ENCODE measurements at places on chromosomes 3 and 15.

DNA sequence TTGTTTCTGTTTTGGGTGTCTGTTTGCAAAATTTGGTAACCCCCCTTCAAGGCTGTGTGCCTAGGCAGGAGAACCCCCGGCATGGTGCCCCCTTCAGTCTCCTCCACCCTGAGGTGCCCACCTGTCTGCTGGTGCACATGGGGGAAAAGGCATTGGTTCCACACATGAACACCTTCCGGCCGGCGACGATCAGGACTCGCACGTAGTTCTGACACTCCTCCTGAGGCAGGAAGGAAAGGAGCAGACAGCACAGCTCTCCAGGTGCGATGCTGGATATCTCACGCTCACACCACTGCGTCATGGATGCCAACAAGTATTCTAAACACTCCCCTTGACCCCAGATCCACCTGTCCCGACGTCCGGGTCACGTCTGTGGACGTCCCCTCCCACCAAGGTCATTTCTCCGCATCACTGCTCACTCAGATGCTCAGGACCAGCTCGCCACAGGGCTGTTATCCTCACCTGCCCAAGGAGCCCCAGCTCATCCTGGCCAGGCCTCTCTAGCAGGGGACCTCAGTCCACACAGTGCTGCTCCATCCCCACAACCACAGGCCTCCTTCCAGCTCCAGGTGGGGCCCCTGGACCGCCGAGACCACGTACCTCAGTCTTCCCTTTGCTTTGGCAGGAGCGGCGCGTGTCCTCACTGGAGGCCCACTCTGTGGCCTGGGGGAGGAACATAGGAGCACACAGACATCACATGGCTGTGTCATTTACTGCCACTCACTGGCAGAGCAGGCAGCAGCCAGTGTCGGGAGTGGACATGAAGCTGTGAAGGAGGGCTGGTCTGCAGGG, 99.0 kb downstream of the SEMA5B start:
- DNase-seq, result no peak

GRCh38 chr3:35653347-35653746, 14.0 kb downstream of the ARPP21 start:
- no peak for DNase-seq

DNA sequence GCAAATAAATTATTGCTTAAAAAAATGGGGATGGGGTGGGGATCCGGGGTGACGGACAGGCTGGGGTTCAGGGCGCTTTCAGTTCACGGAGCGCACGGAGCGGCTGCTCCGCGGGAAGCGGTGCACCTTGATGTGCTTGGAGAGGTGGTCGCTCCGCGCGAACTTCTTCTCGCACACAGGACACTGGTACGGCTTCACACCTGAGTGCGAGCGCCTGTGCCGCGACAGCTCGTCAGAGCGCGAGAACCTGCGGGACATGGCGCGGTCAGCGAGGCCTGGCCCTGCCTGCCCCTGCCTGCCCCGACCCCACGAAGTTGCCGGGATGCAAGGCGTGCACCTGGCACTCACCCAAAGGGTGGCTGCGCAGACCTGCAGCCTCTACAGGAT, 13.6 kb downstream of the KLF15 start:
- DNase-seq, result no peak

- no peak for DNase-seq
Observed at GRCh38 chr3:29822071-29822470, 541.2 kb downstream of the RBMS3 start.

All from stimulated activated CD4-positive, alpha-beta T cell treated with anti-CD3 and anti-CD28 coated beads, TNF-alpha, amount 100 ng/mL, for 48 hours (primary cell).